ENCODE measurements at places on chromosomes 16 and 17.
A peak's percentile ranks its signal among the peaks of the same experiment; 100 is the strongest.

- no peak for DNase-seq
Observed at GRCh38 chr16:58099097-58099955, 29.9 kb downstream of the CFAP20 start.

GRCh38 chr16:84751241-84751640 lies 51.4 kb downstream of the USP10 start:
- DNase-seq: no peak

GRCh38 chr16:65546353-65546791 lies 424.5 kb upstream of the CDH11 start:
- DNase-seq: peak; percentile 38

DNA sequence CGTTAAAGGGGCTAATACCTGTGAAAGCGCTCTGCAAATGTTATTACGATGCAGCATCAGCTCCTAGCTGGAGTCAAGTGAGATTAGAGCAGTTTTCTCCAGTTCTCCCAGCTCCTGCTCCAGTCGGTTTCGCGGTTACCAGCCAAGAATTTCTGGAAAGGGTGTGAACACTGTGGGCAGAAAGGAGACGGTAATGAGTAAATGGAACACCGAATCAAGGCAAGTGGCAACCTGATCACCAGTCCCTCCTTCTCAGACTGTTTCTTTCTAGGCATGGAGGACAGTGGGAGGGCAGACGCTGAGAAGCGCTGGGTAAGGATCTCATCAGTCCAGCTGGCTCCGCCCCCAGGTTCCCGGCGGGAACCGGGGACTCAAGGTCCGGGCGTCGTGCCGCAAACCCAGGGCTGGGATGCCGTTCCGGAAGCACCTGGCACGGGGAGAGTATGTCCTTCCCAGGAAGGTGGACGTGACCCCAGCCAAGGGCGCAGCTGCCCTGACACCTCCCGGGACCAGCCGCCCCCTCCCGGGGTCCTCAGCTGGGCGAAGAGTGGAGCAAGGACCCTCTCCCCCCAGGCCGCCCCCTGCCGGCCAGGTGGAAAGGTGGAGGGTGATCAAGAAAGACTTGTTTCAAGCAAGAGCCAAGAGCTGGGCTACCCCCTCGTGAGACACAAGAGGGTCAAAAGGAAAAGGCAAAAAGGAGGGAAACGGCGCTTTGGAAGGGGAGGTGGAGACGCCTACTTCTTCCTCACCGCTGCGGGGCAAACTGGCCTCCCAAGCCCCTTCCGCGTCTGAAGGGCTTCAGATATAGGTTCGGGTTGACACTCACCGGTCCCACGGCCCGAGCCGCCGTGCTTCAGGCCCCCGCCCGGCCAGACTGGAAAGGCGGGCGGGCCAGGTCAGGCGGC lies 481 bp downstream of the MYO19 start:
- peak; percentile 51 for DNase-seq

DNA sequence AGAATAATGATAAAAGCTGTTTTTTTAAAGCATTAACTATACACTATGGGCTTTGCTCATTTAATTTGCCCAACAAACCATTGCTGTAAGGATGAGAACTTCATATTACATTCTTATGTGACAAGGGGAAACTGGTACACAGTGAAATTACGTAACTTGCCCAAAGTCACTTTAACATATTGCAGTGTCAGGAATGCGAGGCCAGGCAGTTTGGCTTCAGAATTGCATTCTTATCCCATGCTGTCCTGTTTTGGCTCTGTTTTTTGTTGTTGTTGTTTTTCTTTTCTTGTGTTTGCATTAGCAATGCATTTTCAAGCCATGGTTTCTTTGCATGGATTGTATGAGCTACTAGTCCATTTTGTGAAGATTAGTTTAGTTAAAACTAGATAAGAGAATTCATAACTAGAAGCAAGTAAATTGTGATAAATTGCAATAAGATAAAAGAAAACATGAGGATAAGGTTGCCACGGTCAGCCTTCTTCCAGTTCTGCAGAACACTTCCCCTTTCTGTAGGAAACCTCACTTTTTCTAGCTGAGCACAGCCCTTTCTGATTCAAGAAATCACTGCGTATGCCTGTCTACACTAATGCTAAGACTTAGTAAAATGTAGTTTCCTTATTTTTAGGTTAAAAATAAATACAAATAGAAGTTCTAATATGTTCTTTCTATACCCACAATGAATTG lies 221.3 kb upstream of the KCNJ16 start:
- peak; percentile 52 for DNase-seq

DNA sequence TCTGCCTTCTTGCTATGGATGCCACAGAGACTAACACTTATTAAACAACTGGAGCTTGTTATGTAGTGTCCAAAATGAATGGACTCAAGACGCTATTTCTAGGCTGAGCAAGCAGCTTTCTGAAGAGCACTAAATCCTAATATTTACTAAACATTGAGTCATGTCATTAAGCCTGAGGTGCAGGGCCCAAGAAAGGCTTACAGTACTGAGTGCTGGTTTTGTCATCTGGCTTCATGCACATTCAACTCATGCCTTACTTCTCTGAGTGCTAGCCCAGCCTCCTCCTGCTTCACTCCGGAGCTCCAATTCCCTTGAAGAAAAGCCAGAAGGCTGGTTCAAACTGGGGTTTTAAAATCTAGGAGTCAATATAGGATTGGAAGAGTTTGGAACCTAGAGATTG lies 363.3 kb upstream of the CDH5 start:
- DNase-seq: peak; percentile 38

DNA sequence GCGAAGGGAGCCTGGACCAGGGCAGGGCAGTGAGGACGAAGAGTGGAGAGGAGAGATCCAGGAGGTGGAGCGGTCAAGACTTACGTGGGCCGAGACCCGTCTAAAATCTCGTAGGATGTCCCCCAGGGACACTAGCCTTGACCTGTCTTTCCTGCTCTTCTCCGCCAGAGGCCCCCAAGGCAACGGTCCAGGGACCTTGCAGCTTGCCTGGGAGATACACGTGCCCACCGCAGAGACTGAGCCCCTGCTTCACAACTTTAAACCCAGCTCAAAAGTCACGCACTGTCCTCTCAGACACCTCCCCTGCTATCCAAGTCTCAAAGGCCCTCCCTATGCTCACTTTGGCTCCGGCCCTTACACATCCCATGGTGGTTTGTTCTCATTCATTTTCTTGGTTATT lies 9.4 kb downstream of the TIGD7 start:
- DNase-seq: no peak

- DNase-seq: no peak
Observed at GRCh38 chr16:65737831-65738230, 616.0 kb upstream of the CDH11 start.

- no peak for DNase-seq
Observed at GRCh38 chr17:48044851-48045250, 3.3 kb upstream of the NFE2L1 start.

DNA sequence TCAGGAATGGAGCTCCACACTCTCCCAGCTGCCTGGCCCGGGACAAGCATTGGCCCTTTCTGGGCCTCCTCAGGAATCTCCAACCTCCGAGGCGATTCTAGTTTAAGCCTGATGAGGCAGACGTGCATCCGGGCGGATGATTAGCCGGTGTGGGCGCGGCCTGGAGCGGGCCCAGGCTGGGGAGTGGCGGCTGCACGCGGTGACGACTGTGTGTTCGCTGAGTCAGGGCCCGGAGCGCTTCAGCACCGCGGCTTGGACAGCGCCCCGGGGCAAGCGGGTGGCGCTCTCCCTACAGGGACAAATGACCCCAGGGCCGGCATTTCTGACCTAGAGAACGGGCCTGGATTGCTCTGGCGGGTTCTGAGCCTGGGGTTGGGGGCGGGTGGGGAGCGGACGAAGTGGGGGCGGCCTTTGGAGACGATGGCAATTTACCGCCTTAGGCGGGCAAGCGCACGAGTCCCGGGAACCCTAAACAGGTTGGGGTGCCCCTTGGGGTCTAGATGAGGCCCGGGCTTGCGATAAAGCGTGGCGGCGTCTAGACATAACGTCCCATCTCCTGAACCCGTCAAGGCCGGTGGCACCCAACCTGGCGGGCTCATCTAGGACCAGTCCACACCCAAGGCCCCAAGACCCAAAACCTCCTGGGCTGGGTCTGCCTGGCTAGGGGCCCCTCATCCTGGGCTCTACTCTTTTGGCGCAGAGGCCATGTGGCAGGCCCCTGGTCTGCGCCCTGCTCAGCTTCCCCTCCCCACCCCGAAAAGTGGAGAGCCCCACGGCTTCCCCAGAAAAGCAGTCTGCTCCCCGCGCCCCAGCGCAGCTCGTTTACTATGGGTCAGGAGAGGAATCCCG lies 22.3 kb upstream of the ZNHIT3 start:
- DNase-seq: peak; percentile 86

DNA sequence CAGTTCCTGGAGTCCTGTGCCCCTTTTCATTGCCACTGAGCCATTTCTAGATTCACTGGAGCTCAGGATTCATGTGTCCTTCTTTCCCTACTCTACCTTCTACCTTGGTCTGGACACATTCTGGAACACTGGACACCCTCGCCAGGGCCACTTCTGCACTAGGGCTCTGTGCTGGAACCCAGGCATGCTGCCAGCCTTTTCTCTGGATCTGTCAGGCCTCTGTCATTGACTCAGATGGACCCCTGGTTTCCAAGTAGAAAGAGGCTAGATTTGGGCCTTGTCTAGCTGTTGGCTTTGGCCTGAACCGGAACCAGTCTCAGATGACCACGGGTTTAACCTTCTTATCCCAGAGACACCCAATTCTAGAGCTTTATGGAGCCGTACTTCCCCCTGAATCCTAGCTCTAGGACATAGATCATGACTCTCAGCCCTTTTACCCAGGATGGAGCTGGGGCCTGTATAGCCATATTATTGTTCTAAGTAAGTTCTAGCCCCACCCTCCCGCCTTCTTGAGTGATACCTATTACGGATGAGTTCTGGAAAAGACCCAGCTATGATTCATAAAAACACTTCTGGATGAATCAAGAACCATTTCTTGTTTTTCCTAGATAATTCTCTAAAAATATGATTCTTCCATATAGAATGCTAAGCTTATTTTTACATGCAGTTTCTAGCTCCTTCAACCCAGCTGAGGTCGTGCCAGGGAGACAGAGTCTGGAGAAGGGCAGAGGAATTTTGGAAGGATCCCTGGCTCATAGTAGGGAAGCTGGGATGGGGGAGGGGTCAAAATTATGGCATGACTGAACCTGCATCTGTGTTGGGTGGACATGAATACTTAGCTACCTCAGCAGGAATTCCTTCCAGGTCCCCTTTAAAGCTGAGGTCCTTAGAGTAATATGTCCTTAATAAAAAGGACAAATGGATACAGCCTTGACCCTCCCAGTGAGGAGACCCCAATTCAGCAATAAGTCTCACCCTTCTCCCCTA lies 1.1 kb upstream of the CHRNB1 start:
- DNase-seq: peak; percentile 70

GRCh38 chr16:66834746-66835145 lies 4.0 kb upstream of the NAE1 start:
- no peak for DNase-seq

DNA sequence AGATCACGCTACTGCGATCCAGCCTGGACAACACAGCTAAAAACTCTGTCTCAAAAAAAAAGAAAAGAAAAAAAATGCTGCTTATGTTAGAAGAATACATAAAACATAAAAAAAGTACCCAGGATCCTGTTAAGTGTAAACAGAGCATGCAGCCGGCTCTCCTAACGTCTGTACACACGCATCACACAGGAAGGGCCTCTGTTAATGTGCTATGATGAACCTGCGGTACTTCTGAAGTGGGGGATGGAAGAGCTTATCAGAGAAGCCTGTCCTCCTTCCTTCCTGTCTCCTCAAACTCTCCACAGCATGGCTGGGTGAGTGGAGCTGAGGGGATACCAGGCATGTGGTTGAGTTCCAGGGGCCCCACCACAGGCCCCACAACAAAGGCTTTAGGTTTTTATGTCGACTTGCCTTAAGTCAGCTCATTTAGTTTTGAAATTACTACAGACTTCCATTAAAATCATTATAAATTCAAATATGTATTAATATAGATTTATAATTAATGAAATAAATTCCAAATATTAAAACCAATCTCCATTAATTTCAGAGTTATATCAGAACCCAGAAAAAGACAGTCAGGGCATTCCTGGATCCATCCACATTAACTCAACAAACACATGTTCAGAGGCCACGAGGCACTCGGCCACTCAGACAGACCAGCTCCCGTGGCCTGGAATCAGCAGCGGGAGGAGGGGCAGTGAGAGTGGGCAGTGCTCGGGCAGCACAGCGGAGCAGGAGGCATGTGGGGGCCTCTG lies 11.7 kb downstream of the CCDC57 start:
- DNase-seq: no peak

GRCh38 chr16:74500907-74501306 lies 79.6 kb upstream of the CLEC18B start:
- DNase-seq: no peak

GRCh38 chr16:20937736-20938135 lies 37.2 kb downstream of the LYRM1 start:
- no peak for DNase-seq

Measured in iris pigment epithelial cell (primary cell).